ENCODE measurements at places on chromosomes 3 and 15.

DNA sequence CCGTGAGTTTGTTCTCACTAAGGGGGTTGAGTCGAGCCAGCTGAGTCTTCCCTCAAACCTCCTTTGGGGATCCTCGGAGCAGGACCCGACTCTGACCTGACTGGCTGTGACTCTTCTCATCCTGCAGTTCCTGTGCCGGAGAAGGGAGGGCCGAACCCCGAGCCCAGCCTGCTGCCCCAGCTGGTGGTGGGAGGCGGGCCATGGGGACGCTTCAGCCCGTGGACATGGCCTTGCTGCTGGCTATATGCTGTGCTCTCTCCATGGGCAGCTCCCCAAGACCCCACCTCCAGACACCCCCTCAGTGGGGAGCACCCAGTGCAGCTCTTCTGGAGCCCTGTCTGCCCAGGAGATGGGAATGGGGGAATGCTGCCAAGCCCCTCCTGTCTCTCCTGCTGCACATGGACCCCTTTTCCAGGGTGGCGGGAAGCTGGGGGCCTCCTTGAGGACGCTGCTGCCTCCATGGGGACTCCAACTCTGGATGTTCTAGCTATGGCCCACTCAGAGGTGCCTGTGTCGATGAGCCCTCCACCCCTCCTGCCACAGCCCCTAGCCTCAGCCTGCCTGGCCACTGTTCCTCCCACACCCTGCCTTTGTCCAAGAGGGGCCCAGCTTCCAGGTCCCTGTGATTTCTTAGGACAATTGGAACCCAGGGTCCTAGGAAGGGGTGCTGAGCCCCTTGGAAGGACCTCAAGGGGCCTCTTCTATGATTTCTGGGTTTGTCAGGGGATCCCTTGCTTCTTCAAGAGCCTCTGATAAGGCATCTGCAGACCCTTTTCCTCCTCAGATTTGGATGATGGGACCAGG lies 12.8 kb downstream of the C15orf39 start:
- DNase-seq: no peak

GRCh38 chr15:66505430-66505811 lies 295 bp downstream of the ZWILCH start:
- no peak for DNase-seq

- no peak for DNase-seq
Observed at GRCh38 chr3:3189102-3189727, 9.7 kb upstream of the CRBN start.

DNA sequence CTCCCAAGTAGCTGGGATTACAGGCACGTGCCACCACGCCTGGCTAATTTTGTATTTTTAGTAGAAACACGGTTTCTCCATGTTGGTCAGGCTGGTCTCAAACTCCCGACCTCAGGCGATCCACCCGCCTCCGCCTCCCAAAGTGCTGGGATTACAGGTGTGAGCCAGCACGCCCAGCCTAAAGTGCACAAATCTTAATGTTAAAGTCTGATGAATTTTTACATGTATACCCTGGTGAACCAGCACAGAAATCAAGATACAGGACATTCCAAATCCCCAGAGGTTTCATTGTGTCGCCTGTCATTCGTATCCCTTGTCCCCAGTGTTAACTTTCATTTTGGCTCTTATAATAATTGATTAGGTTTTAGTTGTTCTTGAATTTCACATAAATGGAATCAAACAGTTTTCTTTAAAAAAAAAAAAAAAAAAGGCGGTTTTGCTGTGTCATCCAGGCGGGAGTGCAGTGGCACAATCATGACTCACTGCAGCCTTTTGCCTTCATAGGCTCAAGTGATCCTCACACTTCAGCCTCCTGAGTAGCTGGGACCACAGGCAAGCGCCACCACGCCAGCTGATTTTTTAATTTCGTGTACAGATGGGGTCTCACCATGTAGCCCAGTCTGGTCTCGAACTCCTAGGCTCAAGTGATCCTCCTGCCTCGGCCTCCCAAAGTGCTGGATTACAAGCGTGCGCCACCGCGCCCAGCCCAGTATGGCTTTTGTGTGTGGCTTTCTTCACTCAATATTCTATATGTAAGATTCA lies 1.5 kb upstream of the TM4SF19 start:
- no peak for DNase-seq

GRCh38 chr3:31543375-31543774 lies 10.7 kb downstream of the STT3B start:
- DNase-seq: no peak

- DNase-seq: no peak
Observed at GRCh38 chr3:111323019-111323418, 219.0 kb upstream of the CD96 start.

DNA sequence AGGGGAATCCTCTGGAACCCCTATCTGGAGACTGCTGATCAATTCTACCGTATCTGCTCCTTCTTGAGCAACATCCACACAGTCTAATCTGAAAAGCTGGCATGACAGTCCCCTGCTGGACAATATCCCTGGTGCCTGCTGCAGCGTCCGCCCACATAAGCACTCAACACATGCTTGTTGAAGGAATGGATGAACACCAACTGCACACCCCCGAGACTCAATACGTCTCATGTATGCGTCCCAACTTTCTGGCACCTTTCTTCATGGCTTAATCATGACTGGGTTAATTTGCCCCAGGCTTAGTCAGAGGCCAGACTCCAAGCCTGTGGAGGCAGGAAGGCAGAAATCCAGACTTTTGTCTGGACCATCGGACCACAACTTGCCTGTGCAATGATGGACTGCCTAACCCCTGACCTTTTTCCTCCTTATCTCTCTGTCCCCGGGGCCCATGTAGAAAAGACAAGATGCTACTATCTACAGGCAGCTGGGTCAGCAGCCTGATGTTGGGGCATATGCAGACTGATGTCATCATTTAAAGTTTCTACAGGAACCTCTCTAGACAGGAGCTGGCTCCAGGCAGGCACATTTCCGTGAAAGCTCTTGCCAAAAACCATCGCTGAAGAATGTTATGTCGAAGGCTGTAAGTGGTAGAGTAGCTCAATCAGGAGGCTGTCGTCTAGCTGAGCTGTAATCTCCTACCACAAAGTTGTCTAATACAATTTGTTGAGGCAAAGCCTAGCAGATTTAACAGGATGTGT lies 114.1 kb upstream of the TPM1 start:
- peak; percentile 42 for DNase-seq
